ENCODE measurements at places on chromosomes 5 and 9. TPM values are rescaled to one million over a fixed set of nuclear protein-coding genes. Genes with fewer than 3 reads are reported as not detected.

Gene FCN2
- not detected for total RNA-seq

Gene NOTCH1
- total RNA-seq = 102 TPM

Gene EXOSC3
- 25.6 TPM for total RNA-seq

Gene TNFSF8
- total RNA-seq = 2.1 TPM

Gene NTNG2
- total RNA-seq = 1.5 TPM

Gene PHPT1
- 151 TPM for total RNA-seq

Gene FOXD4L5
- 0.24 TPM for total RNA-seq

Gene DPYSL3
- total RNA-seq = 64.3 TPM

Gene RBM22
- total RNA-seq = 48.1 TPM

Gene NFX1
- total RNA-seq = 39.3 TPM
